ENCODE measurements at places on chromosomes 7 and 10.

DNA sequence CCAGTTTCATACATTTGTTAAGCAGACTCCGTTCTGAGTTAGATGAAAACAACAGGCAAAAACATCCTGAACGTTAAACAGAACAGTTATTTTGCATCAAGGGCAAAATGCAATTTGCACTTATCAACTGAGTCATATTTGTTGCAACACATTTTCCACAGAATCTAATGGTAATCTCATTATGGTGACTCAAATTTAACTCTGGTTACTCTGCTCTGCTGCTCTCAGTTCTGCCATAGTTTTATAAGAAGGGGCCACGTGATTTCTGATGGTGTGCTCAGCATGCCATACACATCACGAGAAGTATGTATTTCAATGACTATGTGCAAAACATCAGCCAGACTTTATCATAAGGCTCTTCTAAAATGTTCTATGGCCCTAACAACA, 148.8 kb downstream of the CHCHD3 start:
- no peak for DNase-seq

DNA sequence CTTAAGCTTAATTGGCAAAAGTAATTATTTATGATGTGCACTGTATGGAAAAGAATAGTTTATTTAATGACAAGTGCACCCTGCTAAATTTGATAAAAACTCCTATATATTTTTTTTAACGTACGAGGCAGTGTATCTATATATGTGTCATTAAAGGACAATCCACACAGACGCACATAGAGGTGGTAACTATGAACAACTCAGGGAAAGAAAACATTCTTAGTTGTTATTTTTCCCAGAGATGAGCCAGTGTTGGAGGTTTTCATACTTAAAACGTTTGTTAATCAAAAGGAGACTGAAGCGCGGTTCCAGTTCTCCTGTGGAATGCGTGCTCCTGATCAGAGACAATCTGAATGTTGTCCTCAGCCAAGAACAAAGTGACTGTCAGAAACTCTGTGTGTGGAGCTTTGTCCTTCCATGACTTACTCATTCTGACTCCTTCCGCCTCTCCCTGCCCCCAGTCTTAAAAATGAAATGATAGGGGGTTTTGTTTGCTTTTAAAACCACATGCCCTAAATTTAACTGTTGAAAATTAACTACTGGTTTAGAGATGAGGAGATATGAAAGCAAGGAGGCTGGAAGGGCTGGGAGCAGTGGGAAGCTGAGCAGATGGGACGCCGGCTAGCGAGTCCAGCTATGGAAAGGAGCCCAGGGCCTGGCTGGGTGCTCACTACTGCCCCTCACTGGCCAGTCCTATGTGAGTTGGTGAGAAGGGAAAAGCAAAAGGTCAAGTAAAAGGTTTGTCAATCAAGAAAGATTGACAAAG, 99.6 kb downstream of the SVIL start:
- DNase-seq = peak; percentile 54

DNA sequence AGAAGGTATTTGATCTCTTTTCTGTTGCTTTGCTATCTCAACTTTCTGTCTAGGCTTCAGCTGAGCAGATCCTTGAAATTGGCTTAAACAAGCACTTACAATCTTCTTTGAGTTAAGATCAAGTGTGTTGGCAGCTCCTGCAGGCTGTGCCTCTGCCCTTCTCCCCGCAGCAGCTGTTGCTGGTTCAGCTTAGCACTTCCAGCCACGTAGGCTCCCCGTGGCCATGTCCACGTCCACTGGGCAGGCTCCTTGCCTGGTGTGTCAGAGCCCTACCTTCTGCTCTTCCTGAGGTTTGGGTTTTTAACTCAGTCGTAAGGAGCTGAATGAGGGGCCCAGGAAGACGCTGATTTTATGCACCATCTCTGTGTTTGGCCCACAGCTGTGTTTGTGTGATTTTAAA, 47.2 kb downstream of the CAMK1D start:
- no peak for DNase-seq

DNA sequence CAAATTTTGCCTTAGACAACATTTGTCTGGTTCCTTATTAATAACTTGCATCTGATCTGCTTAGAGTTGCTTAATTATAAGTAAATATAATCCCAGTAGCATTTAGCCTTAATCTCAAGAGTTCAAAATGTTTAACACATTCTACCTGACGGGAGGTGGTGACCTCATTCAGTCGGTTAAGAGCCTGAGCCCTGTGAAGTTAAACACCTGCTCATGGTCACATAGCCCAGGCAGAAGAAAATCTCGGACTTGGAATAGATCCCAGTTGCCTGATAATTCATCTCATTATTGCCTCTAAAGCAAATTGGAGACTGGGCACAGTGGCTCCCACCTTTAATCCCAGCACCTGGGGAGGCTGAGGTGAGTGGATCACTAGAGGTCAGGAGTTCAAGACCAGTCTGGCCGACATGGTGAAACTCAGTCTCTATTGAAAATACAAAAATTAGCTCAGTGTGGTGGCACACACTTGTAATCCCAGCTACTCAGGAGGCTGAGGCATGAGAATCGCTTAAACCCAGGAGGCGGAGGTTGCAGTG, 18.6 kb upstream of the ASCC1 start:
- DNase-seq = no peak

DNA sequence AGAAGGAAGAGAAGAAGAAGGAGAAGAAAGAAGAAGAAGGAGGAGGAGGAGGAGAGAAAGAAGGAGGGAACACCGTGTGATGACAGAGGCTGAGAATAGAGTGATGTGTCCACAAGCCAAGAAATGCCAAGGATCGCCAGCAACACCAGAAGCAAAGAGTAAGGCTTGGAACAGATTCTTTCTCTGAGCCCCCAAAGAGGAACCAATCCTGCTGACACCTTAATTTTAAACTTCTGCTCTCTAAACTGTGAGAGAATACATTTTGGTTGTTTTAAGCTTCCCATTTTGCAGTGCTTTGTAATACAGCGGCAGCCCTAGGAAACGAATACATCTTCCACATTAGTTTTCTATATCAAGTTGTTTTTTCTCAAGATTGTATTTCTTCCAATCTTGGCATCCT, 13.9 kb upstream of the WNT8B start:
- DNase-seq = no peak

DNA sequence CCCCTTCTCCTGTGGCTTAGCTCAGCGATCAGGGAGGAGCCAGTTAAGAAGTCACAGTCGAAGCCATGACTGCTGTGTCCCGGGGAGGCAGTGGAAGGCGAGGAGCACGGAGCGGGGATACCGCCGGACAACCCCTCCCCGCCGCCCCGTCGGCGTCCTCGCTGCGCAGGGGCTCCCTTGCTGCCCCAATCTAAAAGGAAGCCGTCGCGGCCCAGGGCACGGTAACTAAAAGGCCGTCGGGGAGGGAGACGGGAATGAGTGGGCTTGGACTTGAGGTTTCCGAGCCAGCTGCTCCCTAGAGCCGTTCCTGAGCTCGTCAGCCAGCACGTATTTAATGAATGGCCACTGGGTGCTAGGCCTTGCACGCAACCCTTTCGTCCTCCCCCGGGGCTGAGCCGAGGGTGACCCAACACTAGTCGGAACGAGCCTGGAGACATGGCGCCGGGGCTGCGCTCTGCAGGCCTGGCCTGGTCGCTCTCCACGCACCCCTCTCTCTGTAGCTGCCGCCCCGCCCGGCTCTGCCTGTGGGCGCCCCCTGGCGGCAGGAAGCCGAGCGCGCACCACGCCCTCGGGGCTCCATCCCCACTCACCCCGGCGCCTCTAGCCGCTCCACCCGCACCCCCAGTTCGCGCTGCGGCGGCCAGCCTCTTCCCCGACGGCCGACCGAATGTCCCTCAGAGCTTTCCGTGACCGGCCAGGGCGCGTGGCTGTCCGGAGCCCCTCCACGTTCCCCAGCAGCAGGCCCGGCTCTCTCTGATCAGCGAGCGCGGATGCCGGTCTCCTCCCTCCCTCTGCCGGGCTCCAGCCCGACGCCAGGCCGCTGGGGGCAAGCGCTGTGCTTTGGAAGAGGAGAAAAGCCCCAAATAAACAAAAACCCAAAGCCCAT, 29.3 kb upstream of the KCNK18 start:
- peak; percentile 89 for DNase-seq

DNA sequence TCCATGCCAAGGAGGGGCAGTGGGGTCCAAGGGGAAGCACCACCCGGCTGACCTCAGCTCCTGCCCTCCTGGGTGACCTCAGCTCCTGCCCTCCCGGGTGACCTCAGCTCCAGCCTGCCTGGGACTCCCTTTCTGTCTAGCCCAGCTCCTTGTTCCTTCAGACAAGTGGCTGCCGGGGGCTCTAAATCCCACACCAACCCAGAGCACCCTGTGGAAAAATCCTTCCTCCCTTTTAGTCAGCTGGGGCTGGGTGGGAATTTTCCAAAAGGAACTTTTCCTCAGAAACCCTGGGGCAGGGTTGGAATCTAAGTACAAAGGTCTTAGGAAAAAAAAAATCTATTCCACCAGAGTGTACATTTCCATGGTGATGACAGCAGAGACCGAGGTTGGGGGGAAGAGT, 36.3 kb downstream of the AKR1B1 start:
- no peak for DNase-seq

GRCh38 chr7:106239406-106239805, 45.4 kb downstream of the NAMPT start:
- DNase-seq = no peak

GRCh38 chr7:158655507-158655906, 49.1 kb downstream of the NCAPG2 start:
- no peak for DNase-seq

DNA sequence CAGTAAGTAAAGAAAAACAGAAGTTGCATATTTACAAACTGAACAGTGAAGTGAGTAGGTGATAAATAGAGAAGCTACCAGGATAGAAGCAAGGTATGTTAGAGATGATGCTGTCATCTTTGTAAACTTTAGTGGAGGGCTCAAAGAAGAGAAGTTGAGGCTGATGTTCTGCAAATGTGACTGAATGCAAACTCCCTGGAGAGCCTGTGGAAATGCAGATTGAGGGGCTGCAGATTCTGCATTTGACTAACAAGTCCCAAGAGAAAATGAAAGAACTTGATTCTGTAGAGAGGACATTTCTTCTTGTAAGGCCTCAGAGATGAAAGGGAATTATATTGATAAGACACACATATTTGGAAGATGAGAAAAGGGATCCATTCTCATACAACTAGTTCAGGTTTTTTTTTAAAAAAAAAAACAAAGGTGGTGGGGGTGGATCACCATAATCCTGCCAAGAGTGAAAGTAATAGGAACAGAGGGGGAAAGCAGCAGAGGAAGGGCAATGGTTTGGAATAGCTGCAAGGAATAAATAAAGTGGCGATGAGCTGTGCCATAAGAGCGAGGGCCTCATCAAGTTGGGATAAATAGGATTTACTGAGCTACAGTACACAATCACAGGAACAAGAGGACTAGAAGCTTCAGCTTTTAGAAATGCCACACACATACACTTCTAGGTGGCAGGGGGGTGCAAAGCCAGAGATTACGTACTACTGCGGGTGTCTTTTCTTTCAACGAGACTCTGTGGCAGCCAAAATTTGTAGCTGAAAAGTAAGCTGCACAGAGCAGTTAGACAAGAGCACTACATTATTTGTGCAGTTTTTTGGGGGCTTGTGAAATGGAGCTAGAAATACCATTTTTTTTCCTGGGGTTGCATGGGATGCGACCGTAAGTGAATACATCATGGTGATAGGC, 778.5 kb downstream of the NRG3 start:
- no peak for DNase-seq

- DNase-seq = peak; percentile 28
Observed at GRCh38 chr7:45703911-45704682, 129.9 kb downstream of the ADCY1 start.

DNA sequence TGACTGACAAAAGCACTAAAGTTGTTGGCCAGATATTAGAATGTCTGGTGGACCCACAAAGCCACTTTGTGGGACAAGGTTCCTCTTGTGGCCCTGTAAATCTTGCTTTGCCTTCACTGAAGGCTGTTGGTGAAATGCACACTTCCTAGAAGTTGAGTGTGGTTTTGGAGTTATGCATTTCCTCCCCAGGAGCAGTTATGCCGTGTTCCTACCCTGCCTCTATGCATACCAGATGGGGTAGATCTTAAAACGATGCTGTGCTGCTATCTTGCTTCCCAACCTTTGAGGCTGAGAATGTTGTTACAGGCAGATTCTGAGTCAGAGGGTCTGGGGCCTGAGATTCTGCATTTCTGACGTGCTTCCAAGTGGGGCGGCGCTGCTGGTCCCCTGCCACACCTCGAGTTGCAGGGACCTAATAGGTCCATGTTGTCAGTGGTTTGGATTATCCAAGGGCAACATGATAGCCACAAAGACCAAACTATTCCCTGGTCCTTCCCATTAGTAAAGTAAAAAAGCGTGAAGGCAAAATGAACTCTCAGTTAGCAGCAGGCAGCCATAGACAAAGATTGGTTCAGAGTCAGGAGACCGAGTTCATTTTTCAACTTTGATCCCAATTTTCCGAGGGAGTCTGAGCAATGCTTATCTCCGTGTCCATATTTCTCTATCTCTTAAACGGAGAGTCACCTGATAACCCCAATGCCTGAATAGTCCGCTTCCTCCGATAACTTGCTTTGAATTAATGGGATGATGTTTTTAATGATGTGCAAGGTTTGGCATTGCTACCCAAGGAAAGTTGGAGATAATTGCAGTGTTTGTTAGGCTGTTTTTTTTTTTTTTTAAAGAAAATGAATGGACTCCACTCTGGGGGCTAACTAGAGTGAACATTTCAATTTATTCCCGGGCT, 55.8 kb downstream of the CDHR3 start:
- DNase-seq = no peak

- no peak for DNase-seq
Observed at GRCh38 chr7:82810558-82811259, 352.0 kb downstream of the PCLO start.

DNA sequence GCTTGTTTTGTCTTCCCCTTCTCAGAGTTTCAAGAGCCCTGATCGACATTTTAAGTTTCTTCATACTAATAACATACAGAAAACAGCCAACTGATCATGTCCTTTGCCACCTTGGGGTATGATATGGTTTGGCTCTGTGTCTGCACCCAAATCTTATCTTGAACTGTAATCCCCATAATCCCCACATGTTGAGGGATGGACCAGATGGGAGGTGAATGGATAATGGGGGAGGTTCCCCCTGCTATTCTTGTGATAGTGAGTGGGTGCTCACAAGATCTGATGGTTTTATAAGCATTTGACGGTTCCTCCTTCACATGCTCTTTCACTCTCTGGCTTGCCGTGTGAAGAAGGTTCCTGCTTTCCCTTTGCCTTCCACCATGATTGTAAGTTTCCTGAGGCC, 190.3 kb downstream of the CHCHD3 start:
- no peak for DNase-seq

DNA sequence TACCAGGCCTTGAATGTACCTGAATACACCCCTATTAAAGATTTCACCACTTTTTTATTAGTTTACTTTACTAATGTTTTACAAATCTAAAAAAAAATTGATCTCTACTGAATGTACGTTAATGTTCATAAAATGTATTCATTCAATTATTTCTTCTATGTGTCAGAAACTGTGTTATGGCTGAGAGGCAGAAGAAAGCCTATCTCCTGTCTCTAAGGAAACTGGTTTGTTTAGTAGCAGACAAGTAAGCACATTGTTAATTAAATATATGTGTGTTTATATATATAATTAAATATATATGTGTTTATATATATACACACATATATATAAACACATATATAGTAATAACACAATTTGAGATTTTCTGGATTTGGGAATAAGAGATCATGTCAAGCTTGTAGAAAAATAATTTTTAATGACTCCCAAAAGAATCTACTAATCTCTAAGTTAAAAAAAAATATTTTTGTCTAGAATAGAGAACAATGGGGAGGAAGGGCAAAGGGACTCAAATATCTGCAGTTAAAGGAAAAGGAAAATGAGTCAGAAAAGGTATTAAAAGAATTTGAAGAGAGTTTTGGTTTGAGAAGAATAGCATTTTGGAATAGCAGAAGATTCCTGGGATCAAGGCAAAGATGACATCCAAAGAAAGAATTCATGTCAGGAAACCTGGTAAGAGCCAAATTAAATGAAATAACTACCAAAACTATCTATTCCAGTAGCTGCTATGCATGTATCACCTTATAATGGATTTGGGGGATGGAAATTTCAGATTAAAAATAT, 92.1 kb downstream of the CH25H start:
- no peak for DNase-seq
